OCI-M1 (cell line): ENCODE measurements at places on chromosomes 3 and 15.

DNA sequence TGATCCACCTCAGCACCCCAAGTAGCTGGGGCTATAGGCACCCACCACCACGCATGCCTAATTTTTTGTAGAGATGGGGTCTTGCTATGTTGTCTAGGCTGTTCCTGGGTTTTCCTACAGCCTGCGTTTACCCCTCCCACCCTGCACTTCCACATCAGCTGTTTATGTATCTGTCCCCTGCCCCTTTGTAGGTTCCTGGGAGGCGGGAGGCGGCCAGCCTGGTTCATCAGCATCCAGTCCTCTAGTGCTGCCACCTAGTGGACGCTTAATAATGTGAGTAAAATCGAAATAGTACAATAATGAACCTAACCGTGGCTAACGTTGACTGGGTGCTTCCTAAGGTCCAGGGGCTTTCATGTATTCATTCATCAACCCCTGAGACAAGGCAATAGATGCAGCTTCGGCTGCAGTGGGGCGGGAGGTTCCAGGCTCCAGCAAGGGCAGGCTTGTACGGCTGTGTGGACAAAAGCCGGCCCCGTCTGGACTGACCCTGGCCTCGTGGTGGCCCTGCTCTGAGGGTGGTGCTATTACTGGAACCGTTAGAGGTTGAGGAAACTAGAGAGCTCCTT, 1.2 kb upstream of the LCTL start:
- DNase-seq: peak; percentile 83

DNA sequence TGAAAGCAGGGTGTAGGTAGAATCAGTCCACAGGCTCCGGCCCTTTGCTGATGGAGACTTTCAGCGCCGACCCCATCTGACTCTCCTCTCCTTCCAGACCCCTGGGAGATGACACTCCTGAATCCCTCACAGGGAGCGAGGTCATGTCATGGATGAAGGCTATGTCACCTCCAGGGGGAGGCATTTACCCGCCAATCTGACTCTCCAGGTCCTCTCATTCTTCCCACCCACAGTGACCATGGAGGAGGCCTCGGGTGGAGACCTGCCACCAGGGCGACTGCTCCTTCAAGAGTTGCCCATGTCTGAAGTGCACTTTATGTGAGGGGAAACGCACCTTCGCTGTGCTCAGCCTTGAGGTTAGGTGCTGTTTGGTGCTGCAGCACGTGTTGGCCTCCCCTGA, 112.7 kb downstream of the KLF13 start:
- DNase-seq: peak; percentile 49

GRCh38 chr3:11154036-11154952, at the start of gene HRH1:
HRH1 (plus strand) TSS chr3:11154493; CDS start chr3:11259038, 104,545 bp downstream.
- no peak for DNase-seq

DNA sequence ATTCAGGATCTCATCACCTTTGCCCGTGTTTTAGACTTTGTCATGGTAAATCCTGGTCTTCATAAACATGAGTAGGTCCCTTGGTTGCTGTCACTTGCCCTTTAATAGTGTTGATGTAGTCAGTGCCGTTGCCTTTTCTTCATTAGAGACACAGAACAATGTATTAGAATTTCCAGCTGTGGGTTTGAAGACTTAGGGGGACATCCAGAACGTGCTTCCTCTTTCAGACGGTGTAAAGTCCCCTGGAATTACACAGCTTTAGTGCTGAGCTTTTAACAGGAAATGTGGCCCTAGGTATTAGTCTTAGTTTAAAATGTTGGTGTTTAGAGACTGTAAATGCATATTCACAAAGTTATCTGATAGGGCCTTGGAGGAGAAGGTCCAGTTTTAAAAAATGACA, 8.8 kb upstream of the LRCH3 start:
- DNase-seq: no peak

- no peak for DNase-seq
Measured at GRCh38 chr3:53044371-53044710, 1.5 kb downstream of the SFMBT1 start.

GRCh38 chr15:97156739-97157265, 803.7 kb upstream of the ARRDC4 start:
- DNase-seq: no peak

DNA sequence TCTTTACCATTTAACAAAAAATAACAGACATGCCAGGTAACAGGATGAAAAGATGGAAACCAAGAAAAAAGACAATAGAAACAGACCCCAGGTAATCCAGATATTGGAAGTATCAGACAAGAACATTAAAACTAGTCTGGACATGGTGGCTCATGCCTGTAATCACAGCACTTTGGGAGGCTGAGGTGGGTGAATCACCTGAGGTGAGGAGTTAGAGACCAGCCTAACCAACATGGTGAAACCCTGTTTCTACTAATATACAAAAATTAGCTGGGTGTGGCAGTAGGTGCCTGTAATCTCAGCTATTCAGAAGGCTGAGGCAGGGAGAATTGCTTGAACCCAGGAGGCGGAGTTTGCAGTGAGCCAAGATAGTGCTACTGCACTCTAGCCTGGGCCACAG, 40.6 kb downstream of the ACAD9 start:
- DNase-seq: no peak

GRCh38 chr3:194779729-194780224, 94.1 kb downstream of the FAM43A start:
- DNase-seq: no peak

GRCh38 chr3:194140520-194141414, 4.8 kb downstream of the HES1 start:
- peak; percentile 78 for DNase-seq

DNA sequence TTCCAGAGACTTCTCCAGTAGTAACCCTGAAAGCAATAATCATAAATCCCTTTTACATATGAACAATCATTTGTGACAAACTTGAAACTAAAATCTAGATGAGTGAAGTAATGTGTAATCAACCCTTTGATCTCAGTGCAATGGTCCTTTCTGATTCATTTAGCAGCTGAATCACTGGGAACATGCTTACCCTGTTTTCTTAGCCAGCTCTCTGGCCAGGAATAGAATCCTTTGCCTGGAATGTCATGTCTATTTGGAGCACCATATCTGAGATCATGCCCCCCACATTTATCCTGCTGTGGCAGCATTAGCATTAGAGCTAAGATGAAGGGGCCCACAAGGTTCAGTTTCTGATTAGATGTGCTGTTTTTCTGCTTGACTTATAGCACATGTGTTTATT, 309.8 kb downstream of the OXSM start:
- no peak for DNase-seq

DNA sequence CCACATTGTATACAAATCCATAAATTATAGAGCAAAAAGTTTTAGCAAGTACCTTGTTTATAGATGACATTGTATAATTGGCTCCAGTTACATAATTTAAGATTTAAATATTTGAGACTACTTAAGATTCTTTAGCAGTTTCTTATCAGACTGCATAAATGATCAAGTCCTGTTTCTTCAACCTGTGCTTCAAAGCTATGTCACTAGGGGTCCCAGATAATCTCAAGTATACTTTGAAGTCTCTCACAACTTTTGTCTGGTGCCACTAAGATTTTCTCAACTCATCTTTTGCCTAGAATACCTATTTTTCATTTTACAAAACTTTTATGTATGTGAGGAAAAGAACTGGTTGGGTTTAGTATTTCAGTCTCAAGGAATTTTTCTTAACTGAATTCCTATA, 205.5 kb downstream of the STAG1 start:
- peak; percentile 63 for DNase-seq

GRCh38 chr15:63447017-63447676, 57.2 kb upstream of the USP3 start:
- no peak for DNase-seq

- no peak for DNase-seq
Measured at GRCh38 chr3:32910954-32911353, 40.5 kb upstream of the CCR4 start.

DNA sequence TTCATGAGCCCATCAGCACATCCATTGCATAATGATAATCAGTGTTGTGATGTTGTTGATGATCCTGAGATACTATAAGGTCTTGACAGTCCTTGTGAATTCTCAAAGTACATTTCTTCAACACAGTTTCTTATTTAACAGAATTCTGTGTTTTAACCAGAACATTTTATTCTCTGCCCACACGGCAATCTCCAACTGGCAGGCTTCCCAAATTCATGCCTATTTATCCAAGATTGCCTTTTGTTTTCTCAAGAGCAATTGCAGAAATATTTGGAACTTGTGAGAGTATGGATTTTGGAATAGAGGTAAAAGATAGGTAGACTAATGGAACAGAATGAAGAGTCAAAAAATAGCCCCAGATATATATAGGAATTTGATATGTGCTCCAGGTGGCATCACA, 116.0 kb downstream of the UACA start:
- DNase-seq: no peak

DNA sequence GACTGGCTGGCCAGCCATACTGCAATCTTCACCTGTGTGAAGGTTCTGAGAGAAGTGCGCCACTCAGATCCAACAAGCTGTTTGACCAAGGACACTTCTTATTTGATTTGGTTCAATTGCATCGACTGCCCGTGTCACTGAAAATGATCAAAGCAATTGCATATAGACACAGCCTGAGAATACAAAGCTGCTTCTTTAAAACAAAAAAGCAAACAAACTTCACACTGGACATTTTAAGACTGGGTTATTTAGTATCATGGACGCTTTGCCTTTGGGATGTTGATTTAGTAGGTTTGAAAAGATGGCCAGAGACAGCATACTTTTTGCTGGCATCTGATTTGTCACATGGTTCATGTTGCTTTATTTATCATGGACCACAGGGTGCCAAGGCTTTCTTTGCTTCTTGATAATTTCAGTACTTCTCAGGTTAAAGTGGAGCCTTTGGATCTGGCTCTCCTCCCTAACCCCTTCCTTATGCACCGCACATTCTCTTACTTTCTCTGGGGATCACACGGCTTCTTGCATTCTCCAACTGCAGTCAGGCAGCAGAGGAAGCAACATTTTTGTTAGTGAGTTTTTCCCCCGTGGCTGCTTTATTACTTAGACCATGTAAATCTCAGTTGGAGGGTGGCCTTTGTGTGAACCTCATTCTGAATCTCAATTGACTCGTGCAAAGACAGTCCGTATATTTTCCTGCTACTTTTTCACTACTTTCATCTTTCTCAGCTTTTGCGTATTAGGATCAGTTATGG, 151.0 kb downstream of the CD47 start:
- DNase-seq: no peak

GRCh38 chr3:118550556-118550955, 484.1 kb downstream of the IGSF11 start:
- no peak for DNase-seq

DNA sequence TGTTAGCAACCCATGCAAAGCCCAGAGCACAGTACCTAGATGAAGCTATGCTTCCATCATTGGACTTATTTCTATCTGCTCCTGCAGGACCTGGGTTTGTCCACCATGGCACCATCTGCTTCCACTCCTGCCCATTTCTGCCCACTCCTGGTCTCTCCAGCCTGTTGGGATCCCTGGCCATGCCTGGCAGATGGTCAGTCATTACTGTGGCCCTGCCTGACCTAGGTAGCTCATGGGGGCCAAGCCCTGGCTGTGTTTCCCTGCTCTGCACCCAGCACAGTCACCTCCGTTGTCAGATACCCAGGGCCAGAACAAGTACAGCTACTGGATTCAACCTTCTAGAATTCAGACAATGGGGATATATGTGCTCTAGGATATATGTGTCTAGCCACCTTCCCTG, 185.8 kb upstream of the TLE3 start:
- DNase-seq: no peak

DNA sequence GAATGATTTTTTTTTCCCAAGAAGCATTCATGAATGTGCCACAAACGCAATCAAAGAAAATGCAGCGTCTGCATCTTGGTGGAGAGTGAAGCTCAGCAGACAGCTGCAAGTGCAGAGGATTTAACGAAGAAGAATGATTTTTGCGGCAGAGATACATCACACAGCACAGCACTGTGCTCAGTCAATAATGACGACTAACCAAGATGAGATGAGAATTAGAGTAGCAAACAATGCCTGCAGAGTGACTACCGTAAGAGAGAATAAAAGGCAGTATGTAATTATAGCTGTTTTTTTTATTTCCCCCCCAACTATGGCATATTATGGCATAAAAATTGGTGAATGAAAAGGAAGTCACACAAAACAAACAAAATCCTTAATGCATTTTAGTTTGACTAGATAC, 218.0 kb upstream of the ROBO1 start:
- DNase-seq: no peak
